ENCODE measurements at places on chromosomes 1 and 21. TPM values are rescaled to one million over a fixed set of nuclear protein-coding genes. Genes with fewer than 3 reads are reported as not detected.

CRYBG2 gene
- total RNA-seq: 0.51 TPM

GRCh38 chr1:217274416-217274815, 356.5 kb downstream of the GPATCH2 start:
- DNase-seq: no peak

- no peak for DNase-seq
These were observed 675.2 kb upstream of the NR5A2 start for GRCh38 chr1:199352351-199352750.

ITGB3BP gene
- 53.9 TPM for total RNA-seq

HMGB4 gene
- not detected for total RNA-seq

Measured in Daoy (cell line).